Forelimb muscle (tissue), 1 donor: ENCODE measurements at places on chromosomes 4 and X. TPM values are rescaled to one million over a fixed set of nuclear protein-coding genes. Genes with fewer than 3 reads are reported as not detected.

DNA sequence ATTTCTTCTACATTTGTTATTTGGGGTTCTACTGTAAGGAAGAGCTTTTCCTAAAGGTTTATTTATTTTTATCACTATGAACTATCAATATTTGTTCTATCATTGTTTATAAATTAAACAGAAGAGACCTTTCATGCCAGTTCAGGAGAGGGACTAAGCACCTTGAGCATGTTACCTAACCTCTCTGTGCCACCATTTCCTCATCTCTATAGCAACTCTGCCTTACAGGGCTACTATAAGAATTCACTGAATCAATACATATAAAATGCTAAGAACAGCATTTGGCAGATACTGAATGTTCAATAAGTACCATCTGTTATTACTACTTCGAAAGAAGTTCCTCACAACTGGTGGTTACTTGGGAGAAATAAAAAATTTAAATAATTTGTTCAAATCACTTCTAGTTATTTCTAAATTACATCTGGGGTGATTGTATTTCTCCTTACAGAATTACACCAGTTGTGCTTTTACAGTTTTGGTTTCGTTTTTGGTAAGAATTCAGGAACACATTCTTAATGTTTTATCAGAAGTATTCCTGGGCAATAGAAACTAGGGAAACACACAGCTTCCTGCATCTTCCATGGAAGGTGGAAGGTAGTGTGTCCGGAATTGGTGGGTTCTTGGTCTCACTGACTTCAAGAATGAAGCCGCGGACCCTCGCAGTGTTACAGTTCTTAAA, 32.9 kb downstream of the EREG start:
- DNase-seq = no peak

- no peak for DNase-seq
Measured at GRCh38 chr4:53925050-53925605, 139.3 kb downstream of the CHIC2 start.

DNA sequence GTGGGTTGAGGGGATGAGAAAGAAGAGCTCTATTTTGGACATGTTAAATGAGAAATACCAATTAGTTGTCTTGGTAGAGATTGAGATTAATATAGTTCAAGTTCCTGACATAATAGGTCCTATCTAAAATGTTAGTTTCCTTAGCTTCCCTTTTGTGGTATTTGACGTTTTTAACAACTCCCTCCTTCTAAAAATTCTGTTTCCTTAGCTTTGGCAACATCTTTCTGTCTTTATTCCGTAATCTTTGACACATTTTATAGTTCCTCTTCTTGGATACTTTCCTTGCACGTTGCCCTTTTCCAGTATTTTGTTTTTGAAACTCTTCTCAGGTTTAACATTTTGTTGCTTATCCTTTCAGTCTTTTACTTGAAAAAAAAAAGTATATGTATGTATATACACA, 36.9 kb downstream of the LAMTOR3 start:
- DNase-seq = no peak

DNA sequence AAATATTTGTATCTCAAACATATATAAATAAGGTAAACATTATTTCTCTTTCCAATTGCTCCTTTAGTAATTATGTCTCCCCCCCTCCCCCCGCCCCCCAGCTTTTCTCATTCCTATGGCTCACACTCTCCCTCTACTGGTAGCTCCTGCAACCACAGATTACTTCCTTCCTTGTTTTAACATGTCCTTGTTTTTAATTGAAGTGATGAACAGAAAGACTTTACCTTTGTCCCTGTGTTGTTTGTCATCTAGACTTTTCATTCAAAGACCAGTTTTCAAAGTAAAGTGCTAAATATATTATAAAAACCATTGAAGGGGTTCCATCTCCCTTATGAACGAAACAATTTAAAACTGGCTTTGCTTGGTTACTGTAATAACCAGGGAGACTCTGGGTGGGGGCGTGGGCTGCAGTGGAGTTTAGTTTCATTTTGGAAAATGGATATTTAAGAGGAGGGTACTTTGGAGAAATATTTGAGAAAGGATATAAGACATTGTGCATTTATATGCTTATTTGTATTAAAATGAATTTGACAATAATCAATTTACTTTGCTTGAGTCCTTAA, 352.9 kb downstream of the RAPGEF2 start:
- DNase-seq = no peak

DNA sequence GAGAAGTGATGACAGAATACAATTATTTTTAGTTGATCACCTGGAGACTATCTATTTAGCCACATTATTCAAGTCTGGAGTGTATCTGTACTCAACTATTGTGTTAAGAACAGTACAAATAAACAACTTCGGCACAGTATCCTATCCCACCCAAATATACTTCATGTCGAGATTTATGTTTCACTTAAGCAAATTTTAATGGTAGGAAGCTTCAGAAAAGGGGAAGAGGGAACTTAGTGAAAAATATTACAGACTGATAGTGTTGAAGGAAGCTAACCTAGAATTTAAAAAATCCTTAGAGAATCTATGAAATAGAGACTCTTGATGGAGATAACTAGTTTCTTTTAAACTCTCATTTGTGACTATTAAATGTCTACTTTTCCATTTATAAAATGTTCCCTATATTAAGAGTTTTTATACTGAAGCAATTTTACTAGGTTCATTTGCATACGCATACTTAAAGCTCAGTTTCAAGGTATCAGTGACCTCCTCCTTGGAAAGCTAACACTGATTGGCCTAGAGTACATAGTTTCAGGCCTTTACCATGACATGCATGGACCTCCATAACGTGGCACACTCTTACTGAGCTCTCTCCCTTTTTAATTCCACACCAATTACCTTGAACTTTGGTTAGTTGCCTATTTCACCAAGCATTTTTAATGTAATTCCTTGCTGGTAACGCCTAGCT, 197.7 kb downstream of the CAMK2D start:
- no peak for DNase-seq

GRCh38 chrX:70444946-70445656, 466 bp downstream of the DLG3 start:
- DNase-seq = no peak

DNA sequence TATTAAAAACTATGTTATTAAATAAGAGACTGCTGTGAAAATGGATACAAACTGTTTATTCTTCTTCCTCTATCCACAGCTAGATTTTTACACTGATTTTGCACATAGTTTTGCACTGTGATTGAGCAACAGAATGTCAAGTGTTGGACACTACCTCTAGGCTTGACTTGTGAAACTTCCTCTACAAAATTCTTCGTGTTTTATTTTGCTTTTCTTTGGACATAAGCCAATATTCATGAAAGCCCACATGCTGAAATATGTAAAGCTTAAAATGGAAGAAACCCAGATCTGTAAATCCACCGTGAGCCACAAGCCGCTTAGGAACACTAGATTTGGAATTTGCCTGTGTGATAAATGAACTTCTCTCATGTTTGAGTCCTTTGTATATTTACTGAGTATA, 849.4 kb downstream of the FSTL5 start:
- DNase-seq = no peak

GRCh38 chr4:76196376-76196775, 17.2 kb downstream of the SCARB2 start:
- DNase-seq = no peak

- DNase-seq = no peak
Measured at GRCh38 chr4:175927121-175927520, 115.1 kb upstream of the GPM6A start.

- DNase-seq = no peak
Measured at GRCh38 chr4:149264093-149264733, 551.4 kb downstream of the IQCM start.

DNA sequence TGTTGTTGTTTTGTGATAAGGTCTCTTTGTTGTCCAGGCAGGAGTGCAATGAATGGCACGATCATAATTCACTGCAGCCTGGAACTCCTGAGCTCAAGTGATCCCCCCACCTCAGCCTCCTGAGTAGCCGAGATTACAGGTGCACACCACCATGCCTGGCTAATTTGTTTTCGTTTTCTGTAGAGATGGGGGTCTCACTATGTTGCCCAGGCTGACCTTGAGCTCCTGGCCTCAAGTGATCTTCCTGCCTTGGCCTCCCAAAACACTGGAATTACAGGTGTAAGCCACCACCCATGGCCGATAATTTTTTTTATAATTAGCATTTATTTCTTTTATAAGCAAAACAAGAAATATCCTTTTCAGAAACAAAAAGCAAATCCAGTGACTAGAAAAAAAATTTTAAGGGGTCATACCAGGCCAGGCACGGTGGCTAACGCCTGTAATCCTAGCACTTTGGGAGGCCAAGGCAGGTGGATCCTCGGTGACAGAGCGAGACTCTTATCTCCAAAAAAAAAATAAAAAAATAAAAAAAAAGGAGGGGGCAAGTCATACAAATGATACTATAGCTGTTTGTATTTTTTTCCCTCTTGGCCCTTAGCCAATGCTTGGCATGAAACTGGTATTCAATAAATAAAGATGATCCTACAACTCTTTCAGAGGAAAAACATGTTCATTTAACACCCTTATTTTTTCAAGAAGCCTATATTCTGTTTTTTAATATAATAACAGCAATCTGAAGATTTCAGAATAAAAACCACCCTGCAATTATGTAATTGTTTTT, 3.4 kb downstream of the PLAC8 start:
- no peak for DNase-seq

The OFD1 gene
- polyA plus RNA-seq = 20.7 TPM

The ASB5 gene
- polyA plus RNA-seq = 133 TPM

The ERVMER34-1 gene
- 0.38 TPM for polyA plus RNA-seq

The TMPRSS11F gene
- polyA plus RNA-seq = 0.06 TPM

The RCHY1 gene
- 22.7 TPM for polyA plus RNA-seq

The GDI1 gene
- 82.5 TPM for polyA plus RNA-seq

The RRH gene
- 0.28 TPM for polyA plus RNA-seq

The PFKFB1 gene
- polyA plus RNA-seq = 0.82 TPM
